ENCODE measurements at places on chromosomes 12 and 14. TPM values are rescaled to one million over a fixed set of nuclear protein-coding genes. Genes with fewer than 3 reads are reported as not detected.

GRCh38 chr12:6360080-6360571 lies 15.2 kb downstream of the SCNN1A start:
- no peaks in the 10 kb centered on the region for H3K4me1 ChIP-seq
- no peaks in the 10 kb centered on the region for H3K36me3 ChIP-seq
- no peak overlapping the region for H3K27ac ChIP-seq
- no peak overlapping the region for H3K4me3 ChIP-seq
- no peak for DNase-seq

- H3K27me3 ChIP-seq = no peaks in the 10 kb centered on the region
- no peak for DNase-seq
- no peak overlapping the region for H3K27ac ChIP-seq
- no peaks in the 10 kb centered on the region for H3K4me1 ChIP-seq
Measured at GRCh38 chr14:93832081-93832480, 43.8 kb upstream of the PRIMA1 start.

The SLC25A21 gene
- 1.0 TPM for total RNA-seq

The LTB4R2 gene
- 4.0 TPM for total RNA-seq
